ENCODE measurements at places on chromosomes 3 and 15. TPM values are rescaled to one million over a fixed set of nuclear protein-coding genes. Genes with fewer than 3 reads are reported as not detected.

GRCh38 chr3:10223676-10224639 lies 24.3 kb upstream of the TATDN2 start:
- DNase-seq = no peak

- no peak for DNase-seq
These were observed 137.9 kb upstream of the LRIG1 start for GRCh38 chr3:66638717-66639116.

DNA sequence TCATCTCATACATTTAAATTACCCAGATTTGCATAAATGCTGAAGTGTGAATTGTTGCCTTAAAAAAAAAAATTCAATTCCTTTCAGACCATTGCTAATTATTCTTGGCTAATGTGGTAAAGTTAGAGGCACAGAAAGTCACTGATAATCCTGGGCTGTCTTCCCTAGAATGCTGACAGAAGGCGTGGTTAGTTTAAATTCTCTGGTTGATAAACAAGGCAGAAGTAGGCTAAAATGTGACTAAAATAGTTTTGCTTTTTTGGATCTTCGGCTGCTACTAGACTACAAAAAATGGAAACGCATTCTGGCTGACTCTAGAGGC lies 193.7 kb downstream of the OTOL1 start:
- DNase-seq = peak; percentile 88

Gene GORASP1
- 75.0 TPM for total RNA-seq

Gene NDN
- 140 TPM for total RNA-seq

Gene FGD5
- total RNA-seq = 12.1 TPM

DNA sequence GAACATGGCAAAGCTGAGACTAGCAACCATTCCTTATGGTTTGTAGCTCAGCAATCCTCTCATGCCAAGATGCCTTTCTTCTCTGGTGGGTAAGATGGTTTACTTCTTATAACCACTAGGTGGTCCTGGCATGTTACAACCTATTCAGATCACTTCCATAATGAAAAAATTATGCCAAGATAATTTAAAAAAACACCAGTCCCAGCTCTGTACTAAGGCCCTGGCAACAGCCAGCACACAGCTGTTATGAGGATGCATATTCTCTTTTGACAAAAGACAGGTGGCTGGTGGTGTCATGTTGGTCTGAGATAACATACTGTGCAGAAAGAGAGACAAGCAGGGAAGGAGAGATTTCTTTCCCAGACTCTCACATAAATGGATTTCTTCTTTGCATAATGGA lies 65.7 kb upstream of the FRMD4B start:
- no peak for DNase-seq

- no peak for DNase-seq
These were observed 24.7 kb upstream of the SCAANT1 start for GRCh38 chr3:63936925-63937324.

GRCh38 chr15:91224755-91225380 lies 124.8 kb downstream of the SV2B start:
- DNase-seq = peak; percentile 86

Gene EPHB1
- 14.6 TPM for total RNA-seq

Gene GOLGA8N
- 10.5 TPM for total RNA-seq

Gene ZNF501
- 15.9 TPM for total RNA-seq

Gene ACSBG1
- 43.3 TPM for total RNA-seq

DNA sequence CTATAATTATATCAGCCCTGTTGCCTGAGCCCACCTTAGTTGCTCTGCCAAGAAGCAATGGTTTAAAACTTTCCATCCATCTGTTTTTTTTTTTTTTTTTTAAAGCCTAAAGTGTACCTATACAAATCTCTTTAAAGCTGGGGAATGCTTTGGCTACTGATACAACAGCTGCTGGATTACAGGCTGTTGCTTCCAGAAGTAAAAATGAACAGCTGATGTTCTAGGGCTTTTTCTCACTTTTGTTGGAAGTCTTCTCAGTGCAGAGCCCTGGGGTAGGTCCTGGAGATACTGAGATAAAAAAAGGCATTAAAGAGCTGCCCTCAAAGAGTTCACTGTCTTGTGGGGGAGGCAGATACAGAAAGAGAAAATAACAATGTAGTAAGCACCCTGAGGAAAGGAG lies 218.1 kb downstream of the NLGN1 start:
- no peak for DNase-seq

DNA sequence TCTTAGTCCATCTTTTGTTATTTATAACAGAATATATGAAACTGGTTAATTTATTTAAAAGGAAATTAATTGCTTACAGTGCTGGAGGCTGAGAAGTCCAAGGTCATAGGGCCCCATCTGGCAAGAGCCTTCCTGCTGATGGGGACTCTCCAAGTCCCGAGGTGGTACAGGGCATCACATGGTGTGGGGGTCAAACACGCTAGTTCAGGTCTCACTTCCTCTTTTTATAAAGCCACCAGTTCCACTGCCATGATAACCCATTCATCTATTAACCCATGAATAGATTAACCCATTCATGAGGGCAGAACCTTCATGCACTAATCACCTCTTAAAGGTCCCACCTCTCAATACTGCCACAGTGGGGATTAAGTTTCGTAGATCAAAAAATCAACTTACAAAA lies 659.3 kb downstream of the NAALADL2 start:
- no peak for DNase-seq

Gene HDDC3
- 7.6 TPM for total RNA-seq

- DNase-seq = no peak
These were observed 57.5 kb downstream of the IGSF11 start for GRCh38 chr3:118977118-118977517.

- DNase-seq = no peak
These were observed 90.2 kb downstream of the PGPEP1L start for GRCh38 chr15:98917417-98917816.

Gene MESP2
- 0.83 TPM for total RNA-seq

GRCh38 chr15:74951006-74951405 lies 5.6 kb downstream of the RPP25 start:
- no peak for DNase-seq

Gene MOBP
- 125 TPM for total RNA-seq

Gene CACNA2D2
- 27.0 TPM for total RNA-seq

- no peak for DNase-seq
These were observed 178.4 kb downstream of the AKAP13 start for GRCh38 chr15:85558848-85559247.

DNA sequence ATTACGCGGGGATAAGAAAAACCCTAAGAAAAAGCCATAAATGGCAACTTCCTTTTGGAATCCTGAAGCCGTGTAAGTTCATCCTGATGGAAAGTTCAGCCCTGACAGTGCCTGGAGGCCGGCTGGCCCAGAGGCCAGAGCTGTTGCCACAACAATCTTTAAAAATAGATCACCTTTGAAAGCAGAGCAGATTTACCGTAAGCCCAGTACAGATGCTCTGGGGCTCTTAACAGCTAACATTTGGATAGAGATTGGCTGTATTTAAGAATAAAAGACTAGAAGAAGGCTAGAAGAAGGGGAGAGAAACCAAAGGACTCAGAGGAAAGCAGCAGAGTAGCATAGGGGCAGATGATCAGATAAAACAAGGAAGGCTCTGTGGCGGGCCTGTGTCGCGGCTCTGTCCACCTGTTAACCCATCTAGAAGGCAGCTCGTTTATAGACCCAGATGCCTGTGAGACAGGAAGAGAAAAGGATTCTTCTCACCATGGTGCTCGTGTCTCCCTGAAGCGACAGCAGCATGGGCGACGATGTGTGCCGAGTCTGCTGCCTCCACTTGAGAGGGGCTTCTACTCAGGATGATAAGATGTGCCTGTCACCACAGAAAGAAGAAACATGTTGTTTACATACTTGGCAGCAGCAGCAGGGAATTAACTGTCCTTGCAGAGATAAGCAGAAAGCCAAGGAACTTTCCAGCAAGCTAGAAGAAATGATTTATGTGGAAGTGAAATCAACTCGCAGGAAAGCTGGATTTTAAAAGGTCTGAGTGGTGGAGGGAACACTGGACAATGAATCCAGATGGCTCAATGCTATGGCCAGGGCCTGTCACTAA lies 69.9 kb downstream of the SYNM start:
- DNase-seq = no peak

GRCh38 chr3:42876940-42877720 lies 1.5 kb upstream of the CYP8B1 start:
- DNase-seq = no peak

DNA sequence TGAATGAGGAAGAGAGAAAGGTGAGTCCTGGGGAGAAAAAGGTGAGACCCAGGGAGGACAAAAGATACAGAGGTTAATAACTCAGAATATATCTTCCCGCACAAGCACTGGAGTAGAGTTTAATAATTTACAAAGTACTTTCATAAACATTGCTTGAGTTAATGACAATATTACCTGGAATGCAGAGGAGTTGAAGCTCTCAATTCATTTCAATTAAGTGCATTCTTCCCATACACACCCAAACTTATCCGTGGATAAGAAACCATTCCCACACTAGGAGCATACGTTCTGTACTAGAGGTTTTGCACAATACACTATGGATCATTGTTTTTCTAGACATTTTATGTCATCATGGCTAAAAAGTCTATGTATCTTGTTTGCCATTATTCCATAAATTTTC lies 23.3 kb upstream of the KNG1 start:
- no peak for DNase-seq

- DNase-seq = no peak
These were observed 143.4 kb downstream of the TMEM108 start for GRCh38 chr3:133181392-133182150.

DNA sequence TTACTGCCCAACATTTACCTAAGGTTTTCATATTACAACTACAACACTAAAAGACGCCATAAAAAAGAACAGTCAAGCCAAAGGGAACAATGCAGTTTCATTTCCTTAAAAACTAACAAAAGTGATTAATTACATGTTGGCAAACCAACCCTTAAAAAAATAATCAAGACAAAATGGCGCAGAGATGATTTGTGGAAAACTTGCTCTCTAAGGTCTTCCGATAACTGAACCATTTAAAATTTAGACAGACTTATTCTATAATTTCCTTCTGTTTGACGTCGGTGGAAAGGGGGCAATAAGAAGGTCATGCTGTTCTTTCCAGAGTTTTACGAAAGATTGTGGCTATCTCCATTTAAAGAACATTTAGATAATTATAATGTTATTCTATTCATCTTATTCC lies 87.6 kb downstream of the RYK start:
- no peak for DNase-seq

Gene BRPF1
- 10.4 TPM for total RNA-seq

- DNase-seq = no peak
These were observed 67.8 kb downstream of the GPR176 start for GRCh38 chr15:39852250-39852649.

Gene LYZL4
- not detected for total RNA-seq

Gene ZNF860
- total RNA-seq = 2.7 TPM

DNA sequence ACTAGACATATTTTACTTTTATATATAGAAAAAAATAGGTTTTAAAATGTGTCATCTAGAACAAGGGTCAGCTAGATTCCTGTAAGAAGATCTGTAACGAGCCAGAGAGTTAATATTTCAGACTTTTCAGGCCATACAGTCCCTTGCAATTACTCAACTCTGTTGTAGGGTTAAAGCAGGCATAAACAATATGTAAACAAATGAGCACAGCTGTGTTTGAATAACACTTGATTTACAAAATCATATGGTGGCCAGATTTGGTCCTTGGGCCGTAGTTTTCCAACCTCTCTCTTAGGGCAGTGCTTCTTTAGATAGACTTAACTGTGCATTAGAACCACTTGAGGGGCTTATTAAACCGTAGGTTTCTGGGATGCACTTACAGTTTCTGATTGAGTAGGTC lies 19.6 kb downstream of the LRRC57 start:
- no peak for DNase-seq

Gene SLC51A
- total RNA-seq = 0.69 TPM

DNA sequence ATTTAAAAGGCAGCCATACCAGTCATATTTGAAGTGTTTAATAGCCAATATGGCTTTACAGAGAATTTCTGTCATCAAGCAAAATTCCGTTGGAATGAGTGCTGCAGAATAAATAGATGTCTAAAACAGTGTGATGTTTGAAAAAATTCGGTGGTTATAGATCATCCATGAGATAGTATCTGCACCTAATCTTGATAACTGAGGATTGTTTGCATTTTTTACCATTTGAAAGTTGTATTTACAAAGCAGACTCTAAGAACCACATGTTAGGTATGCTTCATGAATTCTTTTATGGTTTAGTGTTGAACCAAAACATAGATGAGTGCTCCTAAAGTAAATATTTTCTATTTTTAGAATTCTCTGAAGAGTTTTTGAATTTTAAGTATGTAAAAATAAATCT lies 476.1 kb downstream of the NAALADL2 start:
- DNase-seq = no peak

- DNase-seq = no peak
These were observed 497.8 kb upstream of the NR2F2 start for GRCh38 chr15:95832668-95833067.

Gene CACNA1D
- 14.1 TPM for total RNA-seq

- DNase-seq = peak; percentile 98
These were observed 111.2 kb upstream of the MCTP2 start for GRCh38 chr15:94119923-94120775.

GRCh38 chr3:23775254-23775909 lies 30.4 kb upstream of the UBE2E1 start:
- DNase-seq = no peak

Gene MUSTN1
- 4.5 TPM for total RNA-seq

DNA sequence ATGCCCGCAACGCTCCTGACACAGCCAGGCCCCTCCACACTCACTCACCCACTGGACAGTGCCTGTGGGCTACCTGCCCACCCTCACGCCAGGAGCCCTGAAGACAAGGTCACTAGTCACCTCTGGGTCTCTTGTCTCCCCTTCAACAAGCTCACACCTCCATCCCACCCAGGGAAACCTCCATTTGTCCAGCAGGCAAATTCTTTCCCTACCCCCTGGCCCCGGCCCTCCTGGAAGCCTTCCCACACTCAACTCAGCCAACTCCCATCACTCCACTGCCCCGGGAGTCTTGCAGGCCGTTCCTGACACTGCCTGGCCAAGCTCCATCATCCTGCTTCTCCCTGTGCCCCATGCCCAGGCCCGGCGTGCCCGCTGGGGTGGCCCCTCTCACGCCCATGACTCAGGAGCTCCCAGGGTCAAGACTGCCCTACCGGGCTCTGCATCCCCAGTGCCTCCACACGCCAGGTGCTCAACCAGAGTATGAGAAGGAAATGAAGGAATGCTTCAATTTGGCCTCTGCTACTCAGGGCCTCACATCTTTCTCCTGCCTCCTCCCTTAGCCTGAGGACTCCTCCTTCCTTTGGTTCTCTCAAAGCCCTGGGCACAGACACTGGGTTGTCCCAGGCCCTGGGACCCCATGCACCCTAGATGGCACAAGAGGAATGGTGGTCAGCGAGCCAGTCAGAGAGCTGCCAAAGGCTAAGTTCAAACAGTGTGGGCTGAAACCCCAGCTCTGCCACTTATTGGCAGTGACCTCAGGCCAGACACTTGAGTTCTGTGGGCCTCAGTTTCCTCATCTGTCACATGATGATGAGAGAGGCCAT lies 88.6 kb downstream of the SEC22A start:
- no peak for DNase-seq

DNA sequence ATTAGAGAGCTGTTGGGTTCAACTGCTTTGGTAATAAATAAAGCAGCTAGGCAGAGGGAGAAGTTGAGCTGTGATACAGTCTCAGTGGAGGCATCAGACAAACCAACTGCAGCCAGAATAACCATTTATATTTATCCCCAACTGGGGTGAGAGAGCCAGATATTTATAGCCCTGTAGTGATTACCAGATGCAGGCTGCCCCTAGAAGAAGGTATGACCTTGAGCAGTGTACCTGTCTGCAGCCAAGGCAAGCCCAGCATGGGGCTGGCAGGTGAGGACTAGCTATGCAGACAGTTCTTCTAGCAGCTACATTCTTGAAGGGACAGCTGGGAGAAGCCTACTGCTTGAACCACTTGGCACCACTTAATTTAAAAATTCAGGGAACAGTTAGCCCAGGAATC lies 144.4 kb upstream of the EPHA3 start:
- no peak for DNase-seq
